ENCODE measurements at places on chromosomes 5 and 9.
A peak's percentile ranks its signal among the peaks of the same experiment; 100 is the strongest.

DNA sequence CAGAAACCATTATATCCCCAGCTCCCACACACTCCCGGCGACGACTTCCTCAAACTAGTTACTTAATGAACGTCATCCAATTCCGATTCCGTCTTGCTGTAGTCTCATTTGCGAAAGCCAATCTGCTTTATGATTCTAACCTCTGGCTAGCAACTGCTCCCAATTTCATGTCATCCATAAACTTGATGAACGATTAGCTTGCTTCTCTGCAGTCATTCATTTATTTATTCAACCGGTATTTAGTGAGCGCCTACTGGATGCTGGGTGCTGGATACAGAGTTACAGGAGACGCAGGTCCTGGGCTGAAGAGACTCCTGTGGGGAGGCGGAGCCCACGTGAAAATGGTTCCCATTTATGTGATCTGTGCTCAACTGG is 46.2 kb downstream of the TSPAN17 start:
- DNase-seq, result no peak

DNA sequence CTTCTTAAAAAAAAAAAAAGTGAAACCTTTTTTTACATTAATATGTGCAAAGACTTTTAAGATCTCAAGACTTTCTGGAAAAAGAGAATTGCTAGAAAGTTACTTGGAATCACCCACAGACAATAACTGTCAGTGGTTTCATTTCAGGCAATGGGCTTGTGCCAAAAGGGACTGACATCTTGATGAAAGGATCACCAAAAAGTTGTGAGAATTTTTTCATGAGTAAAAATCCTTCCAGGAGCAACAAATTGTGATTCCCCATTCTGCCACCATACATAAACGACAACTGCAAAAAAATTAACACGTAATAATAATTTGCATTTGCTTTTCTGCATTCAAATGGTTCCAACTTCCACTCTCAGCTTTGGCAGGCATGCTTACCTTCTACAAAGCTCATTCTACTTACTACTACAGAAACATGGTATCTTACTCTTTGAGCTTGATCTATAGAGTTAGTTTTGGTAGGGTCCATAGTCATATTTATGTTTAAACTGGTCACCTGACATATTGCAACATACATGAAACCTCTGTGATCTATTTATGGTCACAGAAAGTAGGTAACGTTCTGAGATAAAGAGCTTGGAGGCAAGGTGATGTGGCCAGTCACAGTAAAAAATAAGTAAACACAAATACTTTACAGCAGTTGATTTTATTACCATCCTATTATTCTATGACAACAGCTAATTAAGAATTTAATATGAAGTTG is 3.0 kb downstream of the NREP start:
- no peak for DNase-seq

DNA sequence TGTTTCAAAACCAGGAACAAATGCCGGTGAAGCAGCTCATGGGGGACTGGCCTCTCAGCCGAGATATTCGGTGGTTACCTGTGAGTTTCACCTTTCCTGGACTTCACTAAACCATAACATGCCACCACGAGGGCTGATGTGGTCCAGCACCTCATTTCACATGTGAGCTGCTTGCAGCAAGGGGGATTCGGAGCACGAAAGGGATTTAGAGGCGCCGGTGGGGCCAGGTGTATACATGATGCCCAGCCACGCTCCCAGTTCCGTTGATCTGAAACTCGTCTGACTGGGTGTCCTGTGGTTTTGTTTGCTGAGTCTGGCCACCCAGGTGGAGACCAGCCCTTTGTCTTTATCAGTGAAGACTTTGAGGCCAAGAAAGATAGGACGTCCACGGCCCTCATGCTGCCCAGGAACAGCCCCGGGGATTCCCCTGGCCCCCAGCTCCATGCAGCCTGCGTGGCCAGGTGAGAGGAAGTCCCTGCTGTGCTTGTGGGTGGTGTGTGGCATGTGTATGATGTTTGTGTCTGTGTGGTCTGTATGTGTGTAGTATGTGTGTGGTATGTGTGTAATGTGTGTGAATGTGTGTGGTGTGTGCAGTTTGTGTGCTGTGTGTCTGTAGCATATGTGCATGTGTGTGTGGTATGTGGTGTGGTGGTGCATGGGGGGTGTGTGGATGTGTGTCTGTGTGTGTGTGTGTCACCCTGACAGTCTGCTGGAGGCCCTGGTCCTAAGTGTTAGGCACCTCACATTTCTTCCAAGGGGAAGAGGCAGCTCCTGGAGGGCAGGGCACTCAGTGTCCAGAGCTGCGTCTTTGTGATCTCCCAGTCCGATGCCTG is 23.4 kb downstream of the PHF2 start:
- DNase-seq, result no peak

DNA sequence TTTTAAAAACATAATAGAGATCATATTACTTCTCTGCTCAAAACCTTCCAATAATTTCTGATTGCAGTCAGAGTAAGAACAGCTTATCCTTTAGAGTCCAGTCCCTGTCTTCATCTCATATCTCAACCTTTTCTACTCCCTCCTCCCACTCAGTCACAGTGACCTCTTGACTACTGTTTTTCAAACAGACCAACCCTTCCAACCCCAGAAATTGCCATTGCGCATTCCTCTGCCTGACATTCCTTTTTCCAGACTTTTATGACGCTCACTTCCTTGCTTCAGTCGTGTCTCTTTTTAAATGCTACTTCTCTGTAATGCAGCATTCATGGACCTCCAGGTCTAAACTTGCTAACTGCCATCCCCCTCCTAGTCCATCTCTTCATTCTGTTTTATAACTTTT is 800.5 kb downstream of the BRINP1 start:
- no peak for DNase-seq

DNA sequence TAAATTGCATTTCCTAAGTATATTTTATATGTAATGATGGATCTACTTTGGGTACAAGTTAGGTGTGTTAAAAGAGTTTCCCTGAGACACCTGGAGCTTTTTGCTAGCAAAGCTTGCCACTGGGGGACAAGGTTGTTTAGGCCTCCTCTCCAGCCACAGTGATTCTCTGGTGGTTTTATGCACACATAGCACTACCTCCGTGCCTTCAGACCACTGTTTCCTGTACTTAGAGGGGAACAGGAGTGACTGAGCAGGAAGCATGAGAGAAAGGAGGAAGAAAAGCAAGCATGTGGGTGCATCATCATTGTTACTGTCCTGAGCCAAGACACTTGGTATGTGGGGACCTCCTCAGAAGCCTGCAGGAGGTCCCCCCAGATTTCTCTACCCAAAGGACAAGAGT is 272.1 kb downstream of the RASEF start:
- DNase-seq, result no peak

DNA sequence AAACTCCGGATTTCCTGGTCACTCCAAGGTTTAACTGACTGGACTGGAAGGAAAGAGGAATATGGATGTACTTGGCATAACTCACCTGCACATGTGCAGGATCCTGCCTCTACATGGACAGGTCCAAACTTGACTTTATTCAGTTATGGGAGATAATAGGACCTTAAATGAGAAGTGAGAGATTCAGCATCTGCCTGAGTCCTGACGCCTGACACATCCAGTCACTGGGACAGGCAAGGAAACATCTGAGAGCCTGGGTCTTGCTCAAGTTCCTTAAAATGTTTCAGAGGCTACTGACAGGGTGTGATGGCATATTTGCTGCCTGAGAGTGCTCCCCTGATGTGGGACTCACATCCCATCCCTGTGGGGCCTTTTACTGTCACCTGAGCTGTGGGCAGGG is 34.9 kb downstream of the ZNF354A start:
- DNase-seq, result no peak

GRCh38 chr9:107983181-107983603 is 493.6 kb upstream of the KLF4 start:
- no peak for DNase-seq

GRCh38 chr5:16619136-16619535 is 2.3 kb upstream of the RETREG1 start:
- DNase-seq, result no peak

- no peak for DNase-seq
Measured at GRCh38 chr5:14830210-14831005, 41.2 kb downstream of the ANKH start.

DNA sequence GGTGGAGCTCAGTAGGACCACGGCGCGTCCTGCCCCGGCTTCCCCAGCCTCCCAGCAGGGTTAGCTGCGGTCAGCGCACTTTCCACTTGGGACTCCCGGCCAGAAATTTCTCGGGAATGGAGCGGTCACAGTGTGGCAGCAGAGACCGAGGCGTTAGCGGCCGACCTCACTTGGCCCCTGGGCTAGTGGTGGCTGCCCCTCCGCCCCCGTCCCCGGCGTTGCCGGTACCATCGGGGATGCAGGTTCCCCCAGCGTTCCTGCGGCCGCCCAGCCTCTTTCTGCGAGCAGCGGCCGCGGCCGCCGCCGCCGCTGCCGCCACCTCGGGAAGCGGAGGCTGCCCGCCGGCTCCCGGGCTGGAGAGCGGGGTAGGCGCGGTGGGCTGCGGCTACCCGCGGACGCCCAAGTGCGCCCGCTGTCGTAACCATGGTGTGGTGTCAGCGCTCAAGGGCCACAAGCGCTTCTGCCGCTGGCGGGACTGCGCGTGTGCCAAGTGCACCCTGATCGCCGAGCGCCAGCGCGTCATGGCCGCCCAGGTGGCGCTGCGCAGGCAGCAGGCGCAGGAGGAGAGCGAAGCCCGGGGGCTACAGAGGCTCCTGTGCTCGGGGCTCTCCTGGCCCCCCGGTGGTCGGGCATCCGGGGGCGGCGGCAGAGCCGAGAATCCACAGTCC is 460 bp downstream of the DMRTA1 start:
- peak; percentile 47 for DNase-seq

DNA sequence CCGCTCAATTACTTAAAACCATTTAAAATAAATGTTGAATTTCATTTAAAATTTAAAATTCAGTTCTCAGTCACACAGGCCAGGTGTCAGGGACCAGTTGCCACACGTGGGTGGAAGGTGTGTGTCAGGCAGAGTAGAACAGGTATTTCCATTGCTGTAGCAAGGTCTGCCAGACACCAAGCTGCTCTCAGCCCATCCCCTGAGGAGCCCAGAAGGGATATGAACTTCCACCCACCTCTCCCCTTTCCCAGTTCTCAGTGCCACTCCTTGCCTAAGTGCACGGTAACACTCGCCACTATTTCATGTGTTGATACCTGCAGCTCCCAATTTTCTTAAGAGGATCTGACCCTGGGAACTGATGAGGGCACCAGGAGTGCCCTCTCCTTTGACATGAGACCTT is 12.7 kb downstream of the SYK start:
- no peak for DNase-seq

DNA sequence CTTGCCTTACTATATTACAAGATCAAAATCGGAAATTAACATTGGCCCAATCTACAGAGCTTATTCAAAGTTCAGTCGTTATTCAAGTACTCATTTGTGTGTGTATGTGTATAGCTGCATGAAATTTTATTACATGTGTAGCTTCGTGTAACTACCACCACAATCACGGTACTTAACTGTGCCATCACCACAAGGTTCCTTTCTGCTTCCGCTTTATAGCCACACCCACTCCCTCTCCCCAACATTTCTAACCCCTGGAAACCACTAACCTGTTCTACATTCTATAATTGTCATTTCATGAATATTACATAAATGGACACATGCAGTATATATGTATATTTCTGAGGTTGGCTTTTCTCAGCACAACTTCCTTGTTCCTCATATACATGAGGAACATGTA is 4.0 kb upstream of the TEX48 start:
- DNase-seq, result no peak

- DNase-seq, result no peak
Measured at GRCh38 chr5:140358738-140359310, 1.2 kb upstream of the SLC4A9 start.

DNA sequence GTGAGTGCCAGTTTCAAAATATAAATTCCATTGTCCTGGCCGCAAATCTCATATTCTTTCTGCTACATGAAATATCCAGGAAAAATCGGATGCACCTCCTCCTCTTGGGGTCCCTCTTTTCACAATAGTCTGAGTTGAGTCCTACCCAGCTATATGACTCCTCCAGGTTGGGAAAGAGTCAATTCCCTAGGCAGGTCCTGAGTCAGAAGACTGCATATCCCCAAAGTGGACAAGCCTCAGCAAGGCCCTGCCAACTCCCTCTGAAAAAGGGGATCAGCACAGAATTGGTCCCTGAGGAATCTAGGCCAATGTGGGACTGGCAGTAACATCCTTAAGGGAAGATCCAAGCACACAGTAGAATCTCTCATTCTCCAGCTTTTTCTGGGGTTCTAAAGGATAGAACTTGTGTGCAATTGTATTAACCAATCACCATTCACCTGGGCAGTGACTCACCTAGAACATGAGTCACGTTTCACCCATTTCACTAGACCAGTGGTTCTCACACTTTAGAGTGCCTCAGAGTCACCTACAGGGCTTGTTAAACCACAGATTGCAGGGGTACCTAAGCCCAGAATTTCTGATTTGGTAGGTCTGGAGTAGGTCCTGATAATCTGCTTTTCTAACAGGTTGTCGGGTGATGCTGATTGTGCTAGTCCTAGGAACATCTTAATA is 44.7 kb upstream of the TMEM215 start:
- no peak for DNase-seq

- no peak for DNase-seq
Measured at GRCh38 chr5:103476811-103477210, 85.8 kb downstream of the NUDT12 start.

GRCh38 chr5:74538206-74538661 is 102.3 kb downstream of the ENC1 start:
- no peak for DNase-seq

DNA sequence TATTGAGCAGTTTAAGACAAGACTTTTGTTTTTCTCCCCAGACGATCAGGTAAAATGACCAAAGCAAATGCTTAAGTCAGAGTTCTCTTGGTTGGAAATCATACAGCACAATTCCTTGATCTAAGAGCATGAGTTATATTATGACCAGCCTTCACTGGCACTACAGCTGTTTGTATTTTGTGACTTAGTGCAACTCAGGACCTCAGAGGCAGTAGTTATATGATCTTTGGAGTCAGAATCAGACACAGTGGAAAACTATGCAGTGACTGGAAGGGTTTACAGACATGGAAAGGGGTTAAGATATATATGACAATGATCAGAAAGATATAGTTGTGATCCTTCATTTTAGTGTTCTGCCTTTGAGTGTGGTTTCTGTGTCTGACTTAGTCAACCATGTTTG is 24.3 kb downstream of the RAD23B start:
- DNase-seq, result no peak

Measured in stimulated activated CD4-positive, alpha-beta T cell treated with anti-CD3 and anti-CD28 coated beads, Interleukin-4, amount 100 ng/mL, for 4 hours (primary cell).